ENCODE measurements at places on chromosomes 2 and 18.

DNA sequence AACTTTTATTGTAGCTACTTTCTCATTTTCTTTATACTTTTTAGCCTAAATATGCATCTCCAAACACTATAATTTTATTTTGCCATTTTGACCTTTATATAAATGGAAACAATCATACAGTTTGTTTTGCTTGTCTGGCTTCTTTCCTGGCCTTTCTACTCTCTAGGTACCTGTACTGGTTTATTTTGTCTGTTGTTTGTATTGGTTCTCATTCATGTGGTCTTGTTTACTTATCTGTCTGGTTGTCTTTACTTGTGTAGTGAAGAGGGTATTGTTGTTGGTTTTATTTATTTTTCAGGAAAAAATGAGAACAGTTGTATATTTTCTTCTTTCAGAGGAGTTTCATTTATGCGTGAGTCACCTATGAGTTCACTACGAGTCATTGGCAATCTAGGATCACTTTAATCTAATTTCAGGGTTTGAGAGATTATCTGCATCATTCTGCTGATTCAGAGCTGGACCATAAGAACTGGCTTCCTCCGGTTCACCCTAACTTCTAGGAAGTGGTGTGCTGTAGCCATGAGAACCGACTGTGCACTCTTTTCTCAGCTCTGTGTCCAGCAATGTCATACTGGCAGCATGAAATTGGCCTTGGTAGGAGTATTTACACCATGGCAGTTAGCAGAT, 33.1 kb upstream of the HDAC4 start:
- DNase-seq = no peak

DNA sequence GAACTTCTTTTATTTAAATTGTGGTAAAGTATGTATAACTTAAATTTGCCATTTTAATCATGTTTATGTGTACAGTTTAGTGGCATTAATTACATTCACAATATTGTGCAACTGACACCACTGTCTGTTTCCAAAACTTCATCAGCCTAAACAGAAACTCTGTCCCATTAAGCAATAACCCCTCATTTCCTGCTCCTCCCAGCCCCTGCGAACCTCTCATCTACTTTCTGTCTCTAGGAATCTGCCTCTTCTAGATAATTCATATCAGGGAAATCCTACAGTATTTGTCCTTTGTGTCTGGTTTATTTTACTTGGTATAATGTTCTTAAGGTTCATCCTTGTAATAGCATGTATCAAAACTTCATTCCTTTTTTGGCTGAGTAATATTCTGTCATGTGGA, 75.1 kb downstream of the BOLA3 start:
- no peak for DNase-seq

DNA sequence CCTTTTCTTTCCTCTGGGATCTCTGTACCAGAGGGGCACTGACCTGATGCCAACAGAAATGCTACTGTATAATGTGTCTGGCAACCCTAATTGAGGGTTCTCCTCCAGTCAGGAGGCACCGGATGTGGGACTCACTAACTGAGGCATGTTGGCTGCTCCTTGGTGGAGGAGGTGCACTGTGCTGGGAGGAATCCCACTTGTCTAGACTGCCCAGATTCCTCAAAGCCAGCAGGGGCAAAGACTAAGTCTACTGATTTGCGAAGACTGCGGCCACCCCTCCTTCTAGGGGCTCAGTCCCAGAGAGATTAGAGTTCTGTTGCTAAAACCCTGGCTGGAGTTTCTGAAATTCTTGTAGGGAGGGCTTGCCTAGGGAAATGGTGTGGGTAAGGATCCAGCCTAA, 1192.1 kb downstream of the DPP10 start:
- DNase-seq = no peak

GRCh38 chr18:23945416-23946079, 69.0 kb upstream of the TTC39C start:
- no peak for DNase-seq

- no peak for DNase-seq
These were observed 11.3 kb downstream of the MEIS1 start for GRCh38 chr2:66445925-66446871.

DNA sequence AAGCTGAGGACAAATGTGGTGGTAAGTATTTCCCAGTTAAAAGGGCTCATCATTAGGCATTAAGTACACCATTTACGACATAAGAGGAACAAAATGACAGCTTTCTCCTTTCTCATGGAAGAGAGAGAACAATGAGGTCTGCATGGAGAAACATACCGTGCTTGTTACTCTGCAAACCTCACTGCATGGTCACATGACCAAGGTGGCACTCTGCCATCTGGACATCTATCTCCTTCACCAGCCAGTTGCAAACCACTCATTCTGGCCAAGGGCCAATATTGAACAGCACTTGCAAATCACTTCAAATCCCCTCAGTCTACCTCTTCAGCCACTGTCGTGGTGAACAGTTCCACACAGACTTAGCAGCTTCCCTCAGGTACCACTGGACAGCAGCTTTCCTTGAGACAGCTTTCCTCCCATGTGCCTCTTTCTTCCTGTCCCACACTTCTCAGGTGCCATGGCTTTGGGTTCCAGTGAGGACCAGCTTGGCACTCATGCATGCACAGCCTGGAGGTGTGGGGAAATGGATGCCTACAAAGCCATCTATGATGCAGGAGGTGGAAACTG, 29.5 kb upstream of the DPP4 start:
- no peak for DNase-seq

DNA sequence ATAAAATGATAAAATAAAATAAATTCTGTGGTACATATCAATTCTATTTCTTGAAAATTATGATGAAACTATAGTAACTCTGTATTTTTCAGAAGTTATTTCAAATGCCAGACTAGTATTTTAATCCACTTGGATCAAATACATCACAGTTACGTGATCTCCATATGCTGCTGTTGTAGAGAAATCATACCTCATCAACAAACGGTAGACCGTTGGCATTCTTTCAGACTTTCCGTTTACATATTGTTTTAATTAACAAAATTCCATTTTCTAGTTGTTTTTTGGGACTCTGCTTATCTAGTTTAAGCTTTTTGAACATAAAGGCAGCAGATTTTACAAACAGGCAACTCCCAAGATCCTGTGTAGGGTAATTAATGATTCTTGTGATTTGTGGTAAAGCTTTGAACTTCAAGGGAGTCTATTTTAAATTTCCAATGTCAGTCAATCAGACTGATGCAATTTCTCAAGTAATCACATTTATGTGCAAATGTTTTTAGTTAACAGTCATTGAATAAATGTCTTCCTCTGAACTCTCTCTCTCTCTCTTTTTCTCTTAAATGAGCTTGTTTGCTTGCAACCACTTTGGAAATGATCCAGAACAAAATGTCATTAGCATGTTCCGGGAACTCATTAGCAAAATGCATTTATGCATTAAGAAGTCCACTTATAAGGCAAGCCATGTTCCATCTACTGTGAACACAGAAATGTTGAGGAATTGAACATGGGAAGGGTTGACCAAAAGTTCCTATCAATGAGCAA, 31.8 kb downstream of the NYAP2 start:
- no peak for DNase-seq

DNA sequence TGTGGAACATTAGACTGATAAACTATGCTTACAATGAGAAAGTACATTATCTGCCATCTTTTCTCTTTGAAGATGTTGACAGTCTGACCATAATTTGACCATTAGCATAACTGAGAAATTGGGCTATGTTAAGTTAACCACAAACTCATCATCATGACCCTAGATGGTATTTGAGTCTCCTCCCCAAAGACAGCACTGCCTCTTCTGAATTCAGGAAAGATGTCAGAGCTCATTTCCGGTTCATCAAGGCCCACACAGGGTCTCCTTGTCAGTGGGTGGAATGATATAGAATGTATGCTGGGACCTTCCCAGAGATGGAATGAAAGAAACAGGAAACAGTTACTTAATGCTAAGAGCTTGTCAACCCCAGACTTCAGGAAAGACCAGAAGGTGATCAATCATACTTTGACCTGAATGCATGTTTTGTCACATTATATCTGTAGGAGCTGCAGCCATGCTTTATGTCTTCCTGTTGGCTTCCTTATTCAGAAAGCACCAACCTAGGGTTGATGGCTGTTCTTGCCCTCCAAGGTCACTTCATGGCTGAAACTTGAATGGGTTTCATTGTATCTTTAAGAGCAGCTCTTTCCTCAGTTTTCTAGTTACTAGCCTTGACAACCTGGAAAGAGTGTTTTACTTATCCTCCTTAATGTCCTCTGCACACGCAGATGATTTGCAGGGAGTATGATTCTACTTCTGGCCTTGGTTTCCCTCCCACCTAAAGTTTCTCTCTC, 99.1 kb upstream of the NEUROD1 start:
- no peak for DNase-seq

DNA sequence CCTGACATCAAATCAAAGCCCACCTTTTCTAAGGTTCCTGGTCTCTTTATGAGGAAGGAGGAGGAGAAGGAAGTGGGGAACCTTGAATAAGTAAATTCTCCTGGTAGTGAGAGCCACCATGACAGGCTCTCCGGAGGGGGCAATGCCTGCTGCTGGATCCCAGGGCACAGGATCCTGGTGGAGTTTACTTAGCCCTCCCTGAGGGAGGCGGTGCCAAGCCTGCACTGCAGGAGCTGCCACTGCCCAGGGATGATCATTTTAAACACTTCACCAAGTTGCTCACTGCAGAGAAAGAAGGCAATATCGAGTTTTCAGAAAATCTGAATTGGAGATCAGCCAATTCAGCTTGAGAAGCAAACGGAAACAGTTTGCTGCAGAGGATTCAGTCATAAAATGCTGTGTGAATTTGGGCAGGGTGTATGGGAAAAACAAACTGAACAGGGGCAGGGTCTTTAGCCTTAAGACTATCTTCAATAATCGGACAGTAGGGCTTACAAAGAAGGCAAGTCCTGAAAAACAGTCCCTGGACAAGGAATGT, 200.7 kb downstream of the RAD51AP2 start:
- DNase-seq = no peak

GRCh38 chr2:168008646-168009195, 238.7 kb downstream of the STK39 start:
- no peak for DNase-seq

DNA sequence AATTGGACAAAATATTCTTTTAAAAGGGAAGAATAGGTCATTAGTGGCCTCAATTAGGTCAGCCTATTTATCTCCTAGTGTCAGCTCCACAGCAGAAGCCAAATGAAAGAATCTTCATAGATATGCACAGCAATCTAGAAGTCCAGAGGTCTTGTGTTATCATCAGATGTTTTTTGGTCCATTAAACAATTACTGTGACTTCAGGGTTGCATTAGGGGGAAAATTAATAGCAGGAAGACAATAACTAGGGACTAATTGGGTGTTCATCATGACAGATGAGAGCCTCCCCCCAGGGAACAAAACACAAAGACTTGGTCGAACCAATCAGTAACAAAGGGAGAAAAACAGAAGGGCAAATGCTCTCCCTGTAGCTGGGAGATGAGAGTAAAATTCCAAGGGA, 264.7 kb downstream of the PTH2R start:
- no peak for DNase-seq

DNA sequence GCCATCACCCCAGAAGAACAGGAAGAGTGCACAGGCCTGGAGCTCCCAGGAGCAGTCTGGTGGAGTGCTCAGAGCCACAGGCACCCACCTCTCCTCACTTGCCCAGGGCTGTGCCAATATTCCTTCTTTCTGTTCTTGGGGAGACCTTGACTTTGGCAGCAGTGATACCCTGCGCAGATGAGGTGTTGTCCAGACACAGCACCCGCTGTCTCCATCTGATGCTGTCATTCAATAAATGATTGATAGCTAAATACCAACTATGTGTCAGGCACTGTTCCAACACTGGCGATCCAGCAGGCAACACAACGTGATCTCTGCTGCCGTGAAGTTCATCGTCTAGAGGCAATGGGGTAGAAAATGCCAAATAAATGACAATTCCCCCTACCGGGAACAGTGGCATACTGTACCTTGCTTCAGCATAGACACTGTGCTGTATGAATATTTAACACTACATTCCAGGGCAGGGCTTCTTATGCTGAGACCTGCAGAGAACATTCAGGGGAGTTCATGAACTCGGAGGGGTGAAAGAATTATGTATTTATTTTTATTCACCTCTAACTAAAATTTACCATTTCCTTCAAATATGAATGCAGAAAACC, 320.5 kb upstream of the NCKAP5 start:
- DNase-seq = no peak

- DNase-seq = no peak
These were observed 55.3 kb upstream of the RMDN2 start for GRCh38 chr2:37869771-37870170.

DNA sequence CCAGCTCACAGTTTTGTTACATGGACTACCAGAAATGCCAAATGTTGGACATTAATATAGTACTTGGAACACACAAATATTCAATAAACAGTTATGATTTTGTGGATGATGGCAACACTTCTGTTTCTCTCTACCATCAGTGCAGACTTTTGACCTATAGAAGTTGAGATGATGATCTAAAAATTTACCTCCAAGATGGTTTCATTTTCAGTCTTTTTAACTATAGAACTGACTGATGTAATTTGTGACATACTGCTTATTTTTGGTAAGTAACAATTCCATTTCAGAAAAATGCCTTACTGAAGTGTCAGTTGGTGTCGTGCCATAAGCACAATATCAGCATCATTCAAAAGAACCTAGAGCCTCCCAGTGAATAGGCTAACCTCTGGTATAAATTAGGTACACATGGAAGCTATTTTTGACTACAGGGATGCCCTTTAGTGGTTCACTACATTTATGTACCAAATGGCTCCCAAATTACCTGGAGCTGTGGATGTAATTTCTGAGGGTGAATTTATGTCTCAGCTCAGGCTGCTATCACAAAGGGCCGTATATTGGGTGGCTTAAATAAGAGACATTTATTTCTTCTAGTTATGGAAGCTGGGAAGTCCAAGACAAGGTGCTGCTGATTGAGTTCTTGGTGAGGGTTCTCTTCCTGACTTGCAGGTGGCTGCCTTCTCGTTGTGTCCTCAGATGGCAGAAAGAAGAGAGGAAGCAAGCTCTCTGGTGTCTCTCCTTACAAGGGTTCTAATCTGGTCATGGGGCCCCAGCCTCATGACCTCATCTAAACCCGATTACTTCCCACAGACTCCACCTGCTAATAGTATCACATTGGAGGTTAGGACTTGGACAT, 66.5 kb downstream of the ALPK2 start:
- no peak for DNase-seq

DNA sequence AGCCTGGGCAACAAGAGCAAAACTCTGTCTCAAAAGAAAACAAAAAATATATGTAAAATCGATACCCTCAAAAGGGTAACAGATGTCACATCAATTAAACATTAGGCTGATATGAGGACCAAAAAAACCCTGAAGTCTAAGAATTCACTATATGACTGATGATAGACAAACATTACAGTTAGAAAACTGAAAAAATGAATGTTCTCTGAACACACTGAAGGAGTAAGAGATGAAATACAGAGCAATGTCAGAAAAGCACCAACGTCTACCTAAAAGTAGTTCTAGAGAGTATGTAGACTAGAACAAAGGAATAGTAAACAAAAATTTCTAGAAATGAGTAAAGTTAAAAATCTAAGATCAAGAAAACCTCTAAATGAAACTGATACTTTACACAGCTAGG, 81.9 kb downstream of the SLC66A3 start:
- DNase-seq = no peak

GRCh38 chr2:19772981-19773380, 128.8 kb downstream of the TTC32 start:
- DNase-seq = no peak

Measured in NK-92 treated with Interleukin-12 subunit alpha and Interleukin-12 subunit beta, amount 100 ng/mL, for 24 hours (cell line).